CD4-positive, alpha-beta T cell treated with Interleukin-4 for 4 hours (primary cell): ENCODE measurements at places on chromosomes 4 and X.

DNA sequence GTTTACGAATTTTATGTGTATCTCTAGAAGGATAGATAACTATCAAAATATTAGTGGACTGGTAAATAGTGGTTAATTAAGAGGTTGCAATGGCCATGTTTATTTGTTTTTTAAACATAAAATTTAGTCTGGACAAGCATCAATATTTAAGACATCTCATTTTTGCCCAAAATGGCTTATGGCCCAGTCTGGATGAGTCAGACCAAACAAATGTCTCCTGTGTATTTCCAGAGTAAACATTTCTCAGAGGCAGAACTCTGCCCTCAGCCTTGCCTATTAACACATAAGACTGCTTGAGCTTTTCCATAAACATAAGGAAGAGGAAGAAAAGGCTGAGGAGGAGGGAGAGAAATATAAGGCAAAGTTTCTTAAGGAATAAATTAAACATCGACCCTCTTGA, 277.1 kb upstream of the DIAPH2 start:
- DNase-seq, result no peak

- DNase-seq, result peak; percentile 92
Measured at GRCh38 chr4:9691238-9692065, 90.0 kb upstream of the DRD5 start.

- no peak for DNase-seq
Measured at GRCh38 chr4:176791591-176792325, 964 bp downstream of the VEGFC start.

DNA sequence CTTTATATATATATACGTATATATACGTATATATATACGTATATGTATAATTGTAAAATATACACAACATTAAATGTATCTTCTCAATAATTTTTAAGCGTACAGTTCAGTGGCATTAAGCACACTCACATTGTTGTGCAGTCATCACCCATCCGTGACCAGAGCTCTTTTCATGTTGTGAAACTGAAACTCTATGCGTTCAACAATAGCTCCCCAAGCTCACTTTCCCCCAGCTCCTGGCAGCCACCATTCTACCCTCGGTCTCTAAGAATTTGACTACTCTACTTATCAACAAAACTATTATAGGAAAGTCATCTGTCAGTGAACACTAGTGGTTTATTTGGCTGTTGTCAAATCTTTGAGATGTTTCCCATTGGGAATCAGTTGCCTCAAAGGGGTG, 621.8 kb upstream of the GALNT7 start:
- no peak for DNase-seq

DNA sequence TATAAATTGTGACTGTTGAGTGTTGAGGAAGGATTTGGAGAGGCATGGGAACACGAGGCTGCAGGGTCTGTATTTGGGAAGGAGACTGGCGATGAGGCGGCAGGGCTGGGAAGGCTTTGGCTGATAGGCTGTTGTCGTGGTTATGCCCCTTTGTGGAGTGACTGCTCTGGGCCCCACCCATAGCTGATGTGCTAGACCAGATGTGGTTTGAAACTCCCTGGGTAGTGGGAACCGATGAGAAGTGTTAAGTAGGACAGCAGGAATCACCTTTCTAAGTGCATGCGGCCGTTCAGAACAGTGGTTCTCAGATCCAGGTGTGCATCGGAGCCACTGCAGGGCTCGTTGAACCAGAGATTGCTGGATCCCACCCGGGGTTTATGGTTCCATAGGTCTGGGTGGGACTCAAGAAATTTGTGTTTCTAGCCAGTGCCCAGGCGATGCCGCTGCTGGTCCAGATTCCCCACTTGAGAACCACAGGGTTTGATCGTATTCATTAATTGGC, 42.3 kb downstream of the TBC1D14 start:
- DNase-seq, result peak; percentile 27

- DNase-seq, result no peak
Measured at GRCh38 chr4:86976801-86977485, 42.1 kb downstream of the AFF1 start.

GRCh38 chrX:24839331-24839730, 145.6 kb downstream of the POLA1 start:
- DNase-seq, result no peak

- DNase-seq, result no peak
Measured at GRCh38 chr4:133156096-133156495, 7.0 kb downstream of the PCDH10 start.

GRCh38 chrX:38985375-38985774, 184.1 kb downstream of the MID1IP1 start:
- DNase-seq, result peak; percentile 33

- no peak for DNase-seq
Measured at GRCh38 chr4:170248576-170248975, 158.8 kb upstream of the AADAT start.

GRCh38 chrX:17635231-17635630, 102.1 kb upstream of the SCML1 start:
- DNase-seq, result no peak

DNA sequence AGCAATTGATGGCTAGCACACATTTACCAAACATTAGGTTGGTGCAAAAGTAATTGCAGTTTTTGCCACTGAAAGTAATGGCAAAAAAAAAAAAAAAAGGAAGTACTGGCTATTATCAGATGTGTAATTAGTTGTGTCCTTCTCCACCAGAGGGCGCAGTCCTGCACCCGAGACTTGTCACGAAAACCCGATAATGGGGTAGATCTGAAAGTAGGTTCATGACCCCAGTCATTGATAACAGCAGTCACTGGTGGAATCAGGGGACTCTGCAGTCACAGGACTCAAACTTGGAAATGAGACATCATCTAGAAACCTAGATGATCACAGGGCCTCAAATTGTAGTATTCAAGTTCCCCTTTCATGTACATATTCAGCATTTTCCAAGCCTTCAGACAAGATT, 13.1 kb upstream of the ACOT9 start:
- DNase-seq, result peak; percentile 71

GRCh38 chr4:139889264-139889663, 223.6 kb downstream of the MGST2 start:
- DNase-seq, result no peak

- DNase-seq, result no peak
Measured at GRCh38 chr4:53932796-53933610, 131.4 kb downstream of the CHIC2 start.

DNA sequence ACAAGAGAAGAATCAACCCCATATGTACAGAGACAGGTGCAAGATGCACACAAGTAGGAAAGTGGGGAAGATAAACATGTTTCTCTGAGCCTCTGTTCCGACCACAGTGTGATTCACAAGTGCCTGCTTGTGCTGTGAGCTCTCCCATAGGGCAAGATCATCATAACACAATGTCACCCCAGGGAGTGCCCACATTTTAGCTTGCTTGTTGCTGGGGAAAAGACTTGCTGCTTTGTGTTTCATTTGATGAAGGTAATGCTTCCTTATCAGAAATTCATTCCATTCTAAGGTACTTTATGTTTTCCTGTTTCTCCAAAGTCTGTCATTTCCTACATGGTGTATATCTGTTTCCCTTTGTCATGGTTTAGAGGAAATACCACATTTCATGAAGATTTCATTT, 304.5 kb upstream of the DIPK2B start:
- DNase-seq, result no peak

DNA sequence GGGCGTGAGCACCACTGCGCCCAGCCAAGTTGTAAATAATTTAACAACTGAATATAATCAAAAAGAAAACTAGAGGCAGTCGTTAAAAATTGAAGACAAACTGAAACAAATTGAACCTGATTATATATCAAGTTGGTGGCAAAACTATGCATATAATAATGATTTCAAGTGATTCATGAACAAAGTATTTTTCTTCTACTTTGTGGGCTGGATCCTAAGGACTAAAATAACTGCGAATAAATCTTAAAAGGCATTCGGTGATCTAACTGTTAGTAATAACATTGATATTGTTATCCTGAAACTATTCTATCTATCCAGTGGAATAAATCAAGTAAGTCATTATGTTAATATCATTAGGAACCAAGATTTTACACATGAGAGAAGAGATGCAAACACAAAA, 21.2 kb upstream of the USP9X start:
- DNase-seq, result no peak

- DNase-seq, result no peak
Measured at GRCh38 chr4:118033148-118034052, 886 bp upstream of the NDST3 start.

DNA sequence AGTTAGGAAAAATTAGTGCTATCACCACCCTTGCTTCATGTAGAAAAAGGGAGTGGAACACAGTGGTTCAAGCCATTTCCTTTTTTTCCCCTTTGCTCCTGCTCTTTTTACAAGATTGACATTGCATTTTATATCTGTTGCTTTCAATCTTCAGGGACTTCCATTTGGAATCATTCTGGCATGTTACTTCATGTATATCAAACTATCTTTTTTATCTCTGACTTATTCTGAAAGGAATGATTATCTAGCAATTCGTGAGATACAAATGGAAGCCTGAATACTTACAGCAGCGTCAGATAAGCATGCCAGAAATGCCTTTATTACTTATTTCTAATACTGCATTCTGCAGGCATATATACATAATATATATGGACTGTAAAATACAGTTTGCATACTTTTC, 20.4 kb downstream of the ADGRL3 start:
- DNase-seq, result no peak

DNA sequence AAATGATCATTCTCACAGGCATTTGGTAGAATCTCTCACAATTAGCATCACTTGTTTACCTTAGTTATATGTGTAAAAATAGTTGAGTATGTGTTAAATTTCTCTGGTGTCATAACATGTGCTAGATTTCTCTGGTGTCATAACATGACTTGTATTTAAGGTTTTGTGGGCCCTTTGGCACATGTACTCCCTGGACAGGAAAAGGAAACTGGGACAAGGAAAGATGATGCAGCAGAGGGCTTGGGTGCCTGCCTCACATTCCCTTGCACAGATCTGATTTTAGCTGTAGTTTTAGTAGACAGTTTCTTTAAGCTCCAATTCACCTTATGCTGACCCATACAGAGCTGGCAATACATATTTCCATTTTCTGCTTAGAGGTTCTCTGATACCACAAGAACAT, 726.0 kb downstream of the C4orf33 start:
- no peak for DNase-seq

DNA sequence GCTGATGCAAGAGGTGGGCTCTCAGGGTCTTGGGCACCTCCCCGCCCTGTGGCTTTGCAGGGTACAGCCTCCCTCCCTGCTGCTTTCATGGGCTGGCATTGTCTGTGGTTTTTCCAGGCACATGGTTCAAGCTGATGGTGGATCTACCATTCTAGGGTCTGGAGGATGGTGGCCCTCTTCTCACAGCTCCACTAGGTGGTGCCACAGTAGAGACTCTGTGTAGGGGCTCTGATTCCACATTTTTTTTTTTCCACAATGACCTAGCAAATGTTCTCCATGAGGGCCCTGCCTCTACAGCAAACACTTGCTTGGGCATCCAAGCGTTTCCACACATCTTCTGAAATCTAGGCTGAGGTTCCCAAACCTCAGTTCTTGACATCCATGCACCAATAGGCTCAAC, 657.9 kb upstream of the CT83 start:
- DNase-seq, result no peak

DNA sequence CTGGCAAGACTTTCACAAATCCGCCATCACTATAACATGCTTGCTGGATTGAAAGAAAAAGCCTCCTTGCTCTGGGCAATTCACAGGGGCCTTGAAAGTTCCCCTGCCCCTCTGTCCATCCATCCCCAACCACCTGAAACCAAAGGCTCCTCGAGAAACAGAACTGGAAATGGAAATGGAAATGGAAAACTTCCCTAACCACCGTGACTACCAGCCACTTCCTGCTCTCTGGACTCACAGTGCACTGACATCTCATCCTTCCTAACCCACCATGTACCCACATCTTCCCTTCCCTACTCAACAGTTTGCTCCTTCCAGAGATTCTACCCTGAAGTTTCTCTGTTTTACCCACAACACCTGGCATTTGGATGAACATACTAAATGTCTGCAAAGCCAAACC, 603.6 kb upstream of the DIPK2B start:
- no peak for DNase-seq

- DNase-seq, result no peak
Measured at GRCh38 chr4:98510757-98511517, 147.5 kb downstream of the TSPAN5 start.

DNA sequence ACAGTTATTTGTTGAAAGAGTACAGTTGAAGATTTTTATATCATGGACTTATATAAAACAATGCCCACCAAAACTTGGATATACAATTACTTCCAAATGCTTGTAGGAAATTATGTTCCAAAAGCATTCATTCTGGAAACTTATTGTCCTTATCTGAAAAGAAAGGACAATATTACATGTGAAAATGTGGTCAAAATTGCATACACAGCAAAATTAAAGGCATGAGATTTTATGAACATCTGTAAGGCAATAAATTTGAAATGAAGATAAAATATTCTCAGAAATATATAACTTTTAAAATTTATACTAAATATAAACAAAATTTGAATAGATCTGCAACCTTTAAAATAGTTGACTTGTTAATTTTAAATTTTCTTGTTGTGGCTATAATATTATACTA, 1173.8 kb downstream of the NLGN4X start:
- DNase-seq, result no peak

- DNase-seq, result peak; percentile 61
Measured at GRCh38 chrX:68498508-68499379, at the start of gene YIPF6. TSS of gene YIPF6 (plus strand) at chrX:68499051. CDS start at chrX:68499067, 16 bp downstream.

- no peak for DNase-seq
Measured at GRCh38 chrX:20285511-20285910, 18.8 kb upstream of the RPS6KA3 start.

DNA sequence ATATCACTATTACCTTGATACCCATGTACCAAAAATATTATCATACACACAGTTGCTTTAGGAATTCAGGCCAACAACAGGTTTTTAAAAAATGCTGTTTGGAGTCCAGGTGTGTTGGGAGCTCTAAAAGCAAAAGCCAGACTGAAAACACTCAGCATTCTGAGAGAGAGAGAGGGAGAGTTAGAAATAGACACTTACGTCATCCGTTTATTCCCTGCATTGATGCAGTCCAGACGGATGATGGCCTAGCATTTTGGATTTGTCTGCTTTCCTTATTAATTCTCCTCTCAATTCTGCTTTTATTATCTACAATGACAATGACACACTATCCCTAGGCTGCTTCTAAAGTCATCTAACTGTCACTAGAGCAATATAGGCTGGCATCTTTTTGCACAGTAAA, 358.3 kb upstream of the BOD1L1 start:
- no peak for DNase-seq

- no peak for DNase-seq
Measured at GRCh38 chrX:9482408-9482807, 17.6 kb downstream of the TBL1X start.

DNA sequence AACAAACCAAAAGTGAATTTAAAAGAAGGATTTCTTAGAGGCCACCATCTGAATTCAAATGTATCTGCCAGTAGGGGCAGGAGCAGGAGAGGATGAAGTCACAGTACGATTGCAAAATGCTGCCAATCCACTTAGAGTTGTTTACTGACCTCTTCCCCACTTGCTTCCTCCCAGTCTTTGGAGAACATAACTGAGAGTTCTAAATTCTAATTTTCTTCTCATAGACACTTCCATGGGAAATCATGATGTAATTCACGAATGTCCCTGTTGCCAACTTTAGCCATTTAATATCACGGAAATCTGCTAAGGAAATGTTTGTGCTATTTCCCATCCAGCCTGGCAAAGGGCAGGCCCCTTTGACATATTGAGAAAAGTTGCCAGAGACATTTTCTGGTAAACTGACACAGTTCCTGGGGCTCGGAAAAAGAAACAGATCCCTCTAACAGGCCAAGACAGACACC, 33.6 kb upstream of the NOCT start:
- DNase-seq, result no peak

- DNase-seq, result no peak
Measured at GRCh38 chrX:133542476-133542875, 127.2 kb upstream of the GPC4 start.
